ENCODE measurements at places on chromosomes 6 and 20. TPM values are rescaled to one million over a fixed set of nuclear protein-coding genes. Genes with fewer than 3 reads are reported as not detected.

The SPATA25 gene
- total RNA-seq, result 2.9 TPM

The IYD gene
- not detected for total RNA-seq

The ABHD16B gene
- not detected for total RNA-seq

The AIF1 gene
- total RNA-seq, result 10.5 TPM

The SLC12A5 gene
- not detected for total RNA-seq

GRCh38 chr6:166729658-166730057 lies 102.6 kb upstream of the RPS6KA2 start:
- H3K36me3 ChIP-seq, result no peaks in the 10 kb centered on the region
- no peak for DNase-seq
- H3K27ac ChIP-seq, result no peak overlapping the region
- no peak overlapping the region for H3K4me3 ChIP-seq
- no peaks in the 10 kb centered on the region for H3K27me3 ChIP-seq
- H3K4me1 ChIP-seq, result no peaks in the 10 kb centered on the region

- H3K4me3 ChIP-seq, result no peak overlapping the region
- H3K4me1 ChIP-seq, result no peaks in the 10 kb centered on the region
- no peak for DNase-seq
- no peak overlapping the region for H3K27ac ChIP-seq
Measured at GRCh38 chr20:24136659-24137246, 148.2 kb upstream of the GGTLC1 start.

GRCh38 chr6:143731789-143732188 lies 54.0 kb downstream of the PHACTR2 start:
- peaks cover 25% of the 10 kb centered on the region for H3K4me1 ChIP-seq
- no peaks in the 10 kb centered on the region for H3K27me3 ChIP-seq
- no peak overlapping the region for H3K4me3 ChIP-seq
- no peak for DNase-seq
- no peaks in the 10 kb centered on the region for H3K36me3 ChIP-seq

GRCh38 chr6:90460051-90460450 lies 126.8 kb downstream of the MAP3K7 start:
- H3K4me1 ChIP-seq, result no peaks in the 10 kb centered on the region
- no peak for DNase-seq
- no peaks in the 10 kb centered on the region for H3K36me3 ChIP-seq
- no peak overlapping the region for H3K4me3 ChIP-seq

- no peak overlapping the region for H3K27ac ChIP-seq
- H3K36me3 ChIP-seq, result no peaks in the 10 kb centered on the region
- no peaks in the 10 kb centered on the region for H3K27me3 ChIP-seq
- H3K4me3 ChIP-seq, result no peak overlapping the region
- H3K4me1 ChIP-seq, result peaks cover 6% of the 10 kb centered on the region
Measured at GRCh38 chr6:4209196-4209595, 73.8 kb upstream of the ECI2 start.

DNA sequence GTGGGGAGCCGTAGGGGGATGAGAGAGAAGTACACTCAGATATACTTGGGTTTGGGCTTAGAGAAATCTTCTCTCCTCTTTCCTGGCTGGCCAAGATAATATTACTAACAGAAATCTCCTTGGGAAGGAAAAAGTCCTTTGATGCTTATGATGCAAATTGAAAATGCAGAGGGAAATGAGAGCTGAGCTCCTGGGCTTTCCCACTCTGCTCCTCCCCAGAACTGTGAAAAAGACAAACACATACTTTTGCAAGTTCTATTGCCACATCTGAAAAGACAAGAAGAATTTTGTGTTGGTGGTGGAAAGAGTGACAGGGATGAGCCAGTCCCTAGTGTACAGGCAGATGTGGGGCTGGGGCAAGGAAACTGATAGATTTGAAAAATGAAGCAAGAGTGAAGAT lies 185.9 kb downstream of the ANKRD60 start:
- H3K36me3 ChIP-seq, result no peaks in the 10 kb centered on the region
- no peak overlapping the region for H3K27ac ChIP-seq
- no peaks in the 10 kb centered on the region for H3K4me1 ChIP-seq
- DNase-seq, result no peak
- no peak overlapping the region for H3K4me3 ChIP-seq
